ENCODE measurements at places on chromosomes 11 and 22.
A peak's percentile ranks its signal among the peaks of the same experiment; 100 is the strongest.

GRCh38 chr11:68741463-68741862 is 9.9 kb downstream of the TESMIN start:
- no peak for DNase-seq

GRCh38 chr22:32789797-32790620 is 11.5 kb upstream of the TIMP3 start:
- no peak for DNase-seq

- DNase-seq: no peak
Observed at GRCh38 chr11:66720223-66720898, 8.7 kb downstream of the SPTBN2 start.

DNA sequence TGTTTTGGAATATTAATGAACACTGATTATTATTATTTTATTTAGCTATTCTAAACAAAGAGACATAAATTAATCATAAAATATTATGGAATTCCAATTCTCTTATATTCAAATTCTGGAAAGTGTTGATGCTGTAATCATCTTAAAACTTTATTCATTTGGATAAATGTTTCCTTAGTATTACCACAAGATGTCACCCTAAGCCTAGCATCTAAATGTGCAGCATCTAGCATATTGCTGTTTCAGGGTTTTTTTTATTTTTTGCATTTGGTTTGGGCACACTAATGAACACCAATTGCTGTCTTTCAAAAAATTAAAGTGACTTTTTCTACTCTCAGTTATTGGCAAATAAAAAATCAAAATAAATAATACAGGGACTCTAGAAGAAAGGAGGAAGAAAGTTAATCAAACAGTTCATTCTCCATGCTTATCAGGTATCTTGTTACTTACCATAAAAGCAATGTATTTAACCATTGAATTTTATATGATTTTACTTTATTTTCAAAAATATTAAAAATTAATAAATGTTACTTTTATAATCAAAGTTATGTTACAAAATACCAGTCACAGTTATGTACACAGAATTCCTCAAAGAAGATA is 31.8 kb downstream of the DLG2 start:
- DNase-seq: peak; percentile 67

DNA sequence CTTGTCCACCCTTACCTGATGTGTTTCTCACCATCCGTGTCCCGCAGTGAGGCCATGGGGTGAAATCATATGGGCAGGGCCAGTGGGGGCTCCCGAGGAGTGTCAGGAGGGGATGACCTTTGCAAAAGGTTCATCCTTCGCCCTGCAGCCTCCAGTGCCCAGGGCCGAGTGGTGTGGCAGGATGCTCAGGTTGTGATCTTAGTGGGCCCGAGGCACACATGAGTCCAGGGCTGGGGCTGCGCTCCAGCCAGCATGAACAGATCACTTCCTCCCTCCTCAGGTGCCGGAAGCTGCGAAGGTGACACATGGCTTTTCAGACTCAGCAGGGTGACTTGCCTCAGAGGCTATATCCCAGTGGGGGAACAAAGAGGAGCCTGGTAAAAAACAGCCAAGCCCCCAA is 2.8 kb upstream of the FKBP2 start:
- no peak for DNase-seq

- no peak for DNase-seq
Observed at GRCh38 chr11:27281740-27282590, 81.0 kb downstream of the CCDC34 start.

Measured in hematopoietic multipotent progenitor cell treated with erythropoietin and hydrocortisone succinate and interleukin-3 and kit ligand, for 17 days (in vitro differentiated cells).